ENCODE measurements at places on chromosomes 7 and 10.

DNA sequence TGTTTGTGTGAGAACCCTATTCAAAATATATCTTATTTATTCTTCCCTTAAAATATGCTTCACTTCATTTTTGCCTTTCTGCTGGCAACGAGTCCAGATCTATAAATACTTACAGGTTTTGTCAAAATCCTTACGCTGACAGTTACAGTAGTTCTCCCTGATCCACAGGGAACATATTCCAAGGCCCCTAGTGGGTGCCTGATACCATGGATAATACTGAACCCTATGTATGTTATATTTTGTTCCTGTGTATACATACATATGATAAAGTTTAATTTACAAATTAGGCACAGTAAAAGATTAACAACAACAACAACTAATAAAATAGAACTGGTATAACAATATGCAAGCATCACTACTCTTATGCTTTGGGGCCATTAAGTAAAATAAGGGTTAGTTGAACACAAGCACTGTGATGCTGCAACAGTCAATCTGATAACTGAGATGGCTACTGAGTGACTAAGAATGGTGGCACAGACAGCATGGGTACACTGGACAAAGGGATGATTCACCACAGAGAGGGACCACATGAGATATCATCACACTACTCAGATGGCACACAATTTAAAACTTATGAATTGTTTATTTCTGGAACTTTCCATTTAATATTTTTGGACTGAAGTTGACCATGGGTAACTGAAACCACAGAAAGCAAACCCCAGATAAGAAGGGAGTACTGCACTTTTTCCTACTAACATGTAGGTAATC lies 29.4 kb upstream of the PCGF5 start:
- no peak for DNase-seq

- DNase-seq = no peak
These were observed 319.6 kb downstream of the ELMO1 start for GRCh38 chr7:37129035-37129425.

DNA sequence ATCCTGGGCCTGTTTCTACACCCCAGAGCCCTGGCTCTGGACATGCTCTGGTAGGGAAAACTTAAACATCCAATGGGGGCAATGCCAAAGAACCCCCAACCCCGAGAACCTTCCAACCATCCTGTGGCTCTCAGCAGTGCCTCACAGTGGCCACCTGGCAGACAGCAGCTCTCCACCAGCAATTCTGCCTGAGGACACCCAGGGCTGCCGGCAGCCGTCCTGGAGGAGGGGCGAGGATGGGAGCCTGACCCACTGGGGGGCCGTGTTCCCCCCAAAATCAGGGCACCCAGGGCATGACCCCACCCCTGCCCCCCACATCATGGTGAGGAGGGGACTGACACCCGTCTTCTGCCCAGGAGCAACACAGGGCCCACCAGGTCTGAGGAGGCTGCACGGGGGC lies 32.7 kb downstream of the DPYSL4 start:
- DNase-seq = no peak

DNA sequence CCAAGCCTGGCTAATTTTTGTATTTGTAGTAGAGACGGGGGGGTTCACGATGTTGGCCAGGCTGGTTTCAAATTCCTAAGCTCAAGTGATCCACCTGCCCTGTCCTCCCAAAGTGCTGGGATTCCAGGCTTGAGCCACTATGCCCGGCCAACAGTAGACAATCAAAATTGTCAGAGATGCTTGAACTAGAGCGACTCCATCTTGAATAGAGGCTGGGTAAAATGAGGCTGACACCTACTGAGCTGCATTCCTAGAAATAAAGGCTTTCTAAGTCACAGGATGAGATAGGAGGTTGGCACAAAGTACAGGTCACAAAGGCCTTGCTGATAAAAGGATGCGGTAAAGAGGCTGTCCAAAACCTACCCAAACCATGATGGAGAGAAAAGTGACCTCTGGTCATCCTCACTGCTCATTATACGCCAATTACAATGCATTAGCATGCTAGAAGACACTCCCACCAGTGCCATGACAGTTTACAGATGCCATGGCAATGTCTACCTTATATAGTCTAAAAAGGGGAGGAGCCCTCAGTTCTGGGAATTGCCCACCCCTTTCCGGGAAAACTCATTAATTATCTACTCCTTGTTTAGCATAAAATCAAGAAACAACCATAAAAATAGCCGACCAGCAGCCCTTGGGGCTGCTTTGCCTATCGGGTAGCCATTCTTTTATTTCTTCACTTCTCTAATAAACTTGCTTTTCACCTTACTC lies 134.5 kb downstream of the BAMBI start:
- no peak for DNase-seq

- DNase-seq = no peak
These were observed 114.1 kb downstream of the RNF216 start for GRCh38 chr7:5667391-5667790.

- DNase-seq = peak; percentile 84
These were observed 179.0 kb downstream of the DGKI start for GRCh38 chr7:137667633-137668387.

DNA sequence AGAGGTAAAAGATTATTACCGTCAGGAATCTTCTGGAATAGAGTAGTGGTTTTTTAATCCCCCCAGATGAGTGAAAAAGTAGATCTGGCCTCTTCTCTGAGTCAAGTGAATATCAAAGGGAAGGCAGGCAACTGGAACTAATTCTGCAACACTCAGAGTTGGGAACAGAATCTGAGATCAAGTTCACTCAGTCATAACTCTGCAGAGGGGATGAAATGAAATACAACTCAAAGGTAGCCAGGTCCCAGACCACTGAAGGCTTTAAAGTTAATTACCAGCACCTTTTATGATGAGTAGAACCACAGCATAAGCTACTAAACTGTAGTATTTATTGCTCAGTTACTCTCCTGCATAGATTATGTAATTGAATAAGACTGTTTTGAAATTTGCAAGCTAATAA lies 455.6 kb upstream of the AKR1E2 start:
- DNase-seq = peak; percentile 75

DNA sequence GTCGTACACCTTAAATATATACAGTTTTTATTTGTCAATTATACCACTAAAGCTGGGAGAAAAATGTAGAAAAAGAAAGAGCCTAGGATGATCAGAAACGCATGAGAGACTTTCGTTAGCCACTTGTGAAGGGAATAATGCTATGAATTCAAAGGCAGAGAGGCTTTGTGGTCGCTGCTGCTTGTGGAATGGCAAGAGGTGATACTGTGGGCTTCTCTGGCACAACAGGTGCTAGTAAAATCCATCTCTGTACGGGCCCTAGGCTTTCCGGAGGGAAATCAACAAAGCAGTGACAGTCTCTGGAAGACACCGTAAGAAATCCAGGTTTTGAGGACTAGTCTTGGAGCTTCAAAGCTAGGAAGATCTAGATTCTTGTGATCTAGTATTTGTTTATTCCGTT lies 52.6 kb downstream of the LRRC72 start:
- DNase-seq = no peak

- DNase-seq = peak; percentile 54
These were observed 898.6 kb downstream of the LRMDA start for GRCh38 chr10:76329891-76330575.

DNA sequence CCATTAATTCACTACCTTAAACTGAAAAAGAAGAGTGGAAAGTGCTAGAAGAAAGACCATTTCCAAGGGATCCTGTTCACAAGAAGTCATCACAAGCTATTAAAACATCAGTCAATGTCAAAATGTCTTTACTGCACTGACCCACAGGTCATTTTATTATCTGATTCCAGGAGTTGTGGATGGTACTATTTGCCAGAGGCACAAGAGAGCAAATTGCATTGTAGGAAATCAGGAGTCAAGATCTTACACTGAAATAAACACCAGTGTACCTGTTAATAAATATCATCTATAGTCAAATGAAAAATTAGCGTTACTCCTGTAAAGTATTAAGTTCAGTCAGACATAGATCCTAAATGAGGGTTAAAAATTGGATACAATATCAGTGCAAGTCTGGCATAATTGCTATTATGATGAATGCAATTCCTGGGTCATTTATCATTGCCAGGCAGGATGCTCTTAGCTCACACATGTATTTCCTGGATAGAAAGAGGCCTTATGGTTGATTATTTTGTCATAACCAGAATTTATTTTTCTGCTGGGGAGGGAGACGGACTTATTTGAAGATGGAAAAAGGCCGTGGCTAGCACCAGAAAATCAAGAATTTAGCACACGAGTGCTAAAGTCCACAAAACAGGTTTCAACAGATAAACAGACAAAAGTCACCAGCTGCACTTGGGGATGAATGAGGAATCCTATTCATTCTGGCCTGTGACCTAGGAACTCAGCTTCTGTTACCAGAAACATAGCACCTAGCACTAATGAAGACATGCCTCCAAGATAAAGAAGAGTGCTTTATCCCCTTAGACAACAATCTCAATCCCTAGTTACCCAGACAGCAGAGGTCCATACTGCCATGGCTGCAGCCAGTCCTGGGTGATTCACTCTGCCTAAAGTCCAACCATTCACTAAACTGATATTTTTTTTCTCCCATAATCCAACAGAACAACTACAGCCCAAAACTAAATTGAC lies 683.1 kb upstream of the POM121L12 start:
- DNase-seq = no peak

DNA sequence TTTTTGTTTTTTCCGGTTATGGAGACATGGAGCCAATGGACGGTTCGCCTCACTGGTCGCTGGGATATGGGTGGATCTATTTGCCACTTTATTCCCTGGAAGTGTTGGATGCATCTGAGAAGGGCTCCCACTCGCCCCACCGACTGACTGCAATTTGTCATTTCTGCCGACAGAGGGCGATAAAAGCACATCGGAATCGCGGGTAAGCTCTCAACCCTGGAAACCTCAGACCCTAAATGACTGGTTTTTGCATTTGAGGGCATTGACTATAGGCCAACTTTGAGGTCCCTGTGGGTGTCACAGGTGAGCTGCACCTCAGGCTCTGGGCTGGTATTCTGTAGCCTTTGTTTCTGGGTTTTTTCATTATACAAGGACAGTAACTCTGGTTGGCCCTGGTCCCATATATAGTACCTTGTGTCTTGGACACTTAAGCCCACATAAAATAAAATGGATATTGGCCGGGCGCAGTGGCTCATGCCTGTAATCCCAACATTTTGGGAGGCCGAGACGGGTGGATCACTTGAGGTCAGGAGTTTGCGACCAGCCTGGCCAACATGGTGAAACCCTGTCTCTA lies 11.9 kb upstream of the OPALIN start:
- DNase-seq = peak; percentile 32

- DNase-seq = peak; percentile 78
These were observed 17.8 kb downstream of the ESYT2 start for GRCh38 chr7:158811461-158811860.
